ENCODE measurements at places on chromosomes 16 and 17.
A peak's percentile ranks its signal among the peaks of the same experiment; 100 is the strongest.

DNA sequence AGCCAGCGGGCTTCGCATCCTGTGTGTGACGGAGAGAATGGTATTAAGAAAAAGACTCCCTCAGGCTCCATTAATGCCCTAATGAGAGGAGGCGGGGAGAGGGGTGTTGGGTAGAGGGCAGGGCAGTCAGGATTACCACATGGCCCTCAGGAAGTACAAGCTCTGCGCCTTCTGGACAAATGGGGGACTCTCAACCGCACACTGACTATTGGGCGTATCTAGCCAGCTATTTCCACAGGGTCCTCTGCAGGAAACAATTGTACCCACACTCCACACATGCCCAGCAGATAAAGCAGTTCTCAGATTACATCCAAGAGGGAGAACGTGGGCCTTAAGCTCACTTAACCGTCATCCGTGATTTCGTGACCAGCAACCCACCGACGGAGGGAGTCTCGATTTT lies 14.7 kb downstream of the NXN start:
- DNase-seq: no peak

DNA sequence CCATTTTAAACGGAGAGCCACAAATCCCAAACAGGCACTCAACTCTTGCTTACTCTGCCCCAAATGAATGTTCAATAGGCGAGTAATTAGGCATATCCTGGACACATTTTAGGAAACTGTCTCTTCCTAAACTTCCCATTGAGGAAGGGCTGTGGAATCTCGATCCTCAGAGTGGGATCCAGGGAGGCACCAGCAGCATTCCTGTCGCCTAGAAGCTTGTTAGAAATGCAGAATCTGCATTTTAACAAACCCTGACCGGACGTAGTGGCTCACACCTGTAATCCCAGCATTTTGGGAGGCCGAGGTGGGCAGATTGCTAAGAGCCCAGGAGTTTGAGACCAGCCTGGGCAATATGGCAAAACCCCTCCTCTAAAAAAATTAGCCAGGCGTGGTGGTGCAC lies 95.6 kb downstream of the GAS7 start:
- DNase-seq: no peak

DNA sequence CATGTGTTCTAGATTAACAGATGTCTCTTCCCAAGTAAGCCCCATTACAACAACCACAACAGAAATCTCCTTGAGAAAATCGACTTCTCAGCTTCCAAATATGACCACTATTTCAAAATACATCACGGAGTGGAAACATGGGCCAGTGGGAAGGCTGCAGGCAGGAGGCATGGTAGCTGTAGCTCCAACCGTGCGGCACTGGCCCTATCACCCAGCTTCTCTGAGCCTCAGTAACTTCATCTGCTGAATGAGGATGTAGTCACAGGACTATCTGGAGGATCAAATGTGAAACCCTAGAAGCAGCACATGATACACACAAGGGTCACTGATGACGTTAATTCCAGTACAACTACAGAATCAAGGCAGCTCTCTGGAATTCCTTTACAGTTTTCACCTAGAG lies 112.2 kb downstream of the VPS53 start:
- no peak for DNase-seq

DNA sequence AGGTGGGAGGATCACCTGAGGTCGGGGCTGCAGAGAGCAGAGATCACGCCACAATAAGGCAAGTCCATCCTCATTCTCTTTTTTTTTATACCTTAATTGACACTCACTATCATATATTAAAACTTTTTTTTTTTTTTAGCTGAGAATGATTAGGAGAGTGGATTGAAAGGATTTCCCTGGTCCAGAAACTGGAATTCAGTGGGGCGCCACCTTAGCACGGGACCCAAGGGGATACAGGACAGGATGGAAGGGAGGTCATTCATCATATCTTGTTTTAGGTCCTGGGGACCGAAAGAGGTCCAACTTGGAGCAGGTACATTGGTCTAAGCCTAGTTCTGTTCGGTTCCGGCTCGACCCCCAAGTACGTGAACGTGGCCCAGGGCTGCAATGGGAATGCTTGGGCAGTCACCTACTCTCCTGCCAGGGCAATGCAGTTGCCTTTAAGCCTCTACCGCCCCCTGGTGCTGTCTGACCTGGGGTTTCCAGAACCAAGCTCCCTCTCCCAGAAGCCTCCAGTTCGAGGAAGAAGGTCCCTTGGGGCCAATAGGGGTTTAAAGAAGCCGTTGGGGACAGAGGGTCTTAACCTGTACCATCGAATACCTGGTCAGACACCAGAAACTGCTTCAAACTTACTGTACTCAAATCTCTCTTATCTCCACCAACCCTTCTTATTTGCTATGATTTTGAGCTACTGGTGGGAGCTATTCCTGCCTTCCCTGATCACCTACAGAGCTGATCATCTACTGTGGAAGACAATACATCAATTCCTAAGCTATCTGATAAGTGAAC lies 19.9 kb upstream of the GPATCH8 start:
- peak; percentile 79 for DNase-seq

DNA sequence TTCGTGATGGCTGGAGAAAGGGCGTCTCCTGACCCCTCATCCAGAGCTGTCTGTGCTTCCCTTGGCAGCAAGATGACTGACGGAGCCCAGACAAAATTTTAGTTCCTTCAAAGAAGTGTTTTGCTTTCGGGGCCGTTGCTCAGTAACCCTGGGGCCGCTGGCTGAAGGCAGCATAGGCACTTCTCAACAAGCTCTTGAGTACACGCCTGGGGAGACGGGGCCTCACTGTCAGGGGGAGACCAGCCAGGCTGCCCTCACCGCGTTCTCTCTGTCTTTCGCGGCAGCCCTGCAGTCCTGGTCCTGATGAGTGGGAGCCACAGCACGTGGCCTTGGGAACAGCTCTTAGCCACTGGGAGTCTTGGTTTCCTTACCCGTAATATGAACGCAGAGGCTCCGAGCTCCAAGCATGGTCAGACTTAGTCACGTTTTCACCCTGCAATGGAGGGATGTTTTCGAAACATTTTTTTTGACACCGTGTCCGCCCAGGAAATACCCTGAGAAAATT lies 86.0 kb downstream of the IRF8 start:
- DNase-seq: no peak

DNA sequence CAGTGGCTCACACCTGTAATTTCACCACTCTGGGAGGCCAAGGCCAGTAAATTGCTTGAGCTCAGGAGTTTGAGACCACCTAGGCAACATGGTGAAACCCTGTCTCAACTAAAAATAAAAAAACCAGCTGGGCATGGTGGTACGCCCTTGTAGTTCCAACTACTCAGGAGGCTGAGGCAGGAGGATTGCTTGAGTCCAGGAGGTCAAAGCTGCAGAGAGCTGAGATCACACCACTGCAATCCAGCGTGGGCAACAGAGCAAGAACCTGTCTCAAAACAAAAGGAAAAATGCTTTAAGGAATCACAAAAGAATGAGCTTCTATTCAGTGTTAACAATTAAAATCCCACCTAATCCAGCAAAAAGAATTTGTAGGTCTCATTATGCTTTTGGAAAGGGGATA lies 5.9 kb downstream of the PRR11 start:
- DNase-seq: no peak

Data from stimulated activated naive CD8-positive, alpha-beta T cell treated with anti-CD3 and anti-CD28 coated beads, Interleukin-15, Interleukin-2, amounts not matched to agents 100 U/mL and 50 U/mL, for 24 hours (primary cell).